SK-N-DZ (cell line): ENCODE measurements at places on chromosomes 2 and 18.

- DNase-seq: no peak
Measured at GRCh38 chr2:126715111-126715510, 59.2 kb downstream of the GYPC start.

GRCh38 chr2:131122496-131122895 is 17.4 kb downstream of the PLEKHB2 start:
- DNase-seq: no peak

GRCh38 chr2:233242231-233242927 is 9.1 kb upstream of the ATG16L1 start:
- DNase-seq: no peak

DNA sequence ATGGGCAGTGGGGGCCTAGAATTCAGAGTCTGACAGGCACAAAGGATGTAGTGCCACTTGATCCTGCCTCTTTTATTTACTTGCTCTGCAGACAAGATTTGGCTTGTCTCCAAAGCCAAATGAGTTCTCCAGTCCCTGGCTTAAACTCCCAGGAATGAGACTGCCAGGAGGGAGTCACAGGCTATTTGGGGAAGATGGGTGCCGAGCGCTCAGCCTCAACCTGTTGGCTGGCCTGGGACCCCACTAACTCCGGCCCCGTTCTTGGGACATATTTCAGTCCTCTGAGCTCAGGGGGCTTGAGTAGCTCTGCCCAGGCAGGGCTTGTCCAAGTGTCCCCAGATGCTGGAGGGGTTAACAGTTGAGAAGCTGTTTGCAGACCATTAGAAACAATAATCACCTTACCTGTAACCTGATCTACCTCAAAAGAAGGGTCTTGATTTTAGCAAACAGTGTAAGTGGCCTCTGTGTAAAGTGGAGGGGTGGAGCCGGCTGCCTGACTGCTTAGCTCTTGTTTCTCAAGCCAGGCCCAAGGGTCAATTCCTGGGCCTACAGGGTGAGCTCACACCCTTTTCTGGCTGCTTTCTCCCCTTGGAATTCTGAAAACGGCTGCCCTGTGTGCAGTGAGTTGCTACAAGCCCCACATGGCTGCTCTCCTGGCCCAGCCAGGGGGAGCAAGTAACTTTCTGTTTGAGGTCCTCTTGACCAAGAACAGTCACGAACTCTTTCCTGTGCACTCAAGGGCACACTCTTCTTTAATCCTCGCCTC is 27.1 kb upstream of the FZD5 start:
- peak; percentile 71 for DNase-seq

DNA sequence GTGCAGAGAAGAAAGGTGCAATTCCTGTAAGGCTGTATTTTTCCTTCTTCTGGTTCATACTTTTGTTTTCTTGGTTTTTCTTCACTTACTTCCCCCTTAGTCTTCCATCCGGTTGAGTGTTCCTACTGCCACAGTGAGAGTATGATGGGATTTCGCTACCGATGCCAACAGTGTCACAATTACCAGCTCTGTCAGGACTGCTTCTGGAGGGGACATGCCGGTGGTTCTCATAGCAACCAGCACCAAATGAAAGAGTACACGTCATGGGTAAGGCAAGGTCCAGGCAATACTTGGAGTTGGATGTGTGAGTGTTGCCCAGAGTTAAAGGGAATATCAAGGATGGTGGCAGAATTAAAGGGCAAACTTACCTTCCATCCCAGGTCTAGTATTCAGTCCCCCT is 108.0 kb downstream of the DTNA start:
- no peak for DNase-seq

GRCh38 chr2:124536591-124536990 is 511.5 kb downstream of the CNTNAP5 start:
- no peak for DNase-seq

DNA sequence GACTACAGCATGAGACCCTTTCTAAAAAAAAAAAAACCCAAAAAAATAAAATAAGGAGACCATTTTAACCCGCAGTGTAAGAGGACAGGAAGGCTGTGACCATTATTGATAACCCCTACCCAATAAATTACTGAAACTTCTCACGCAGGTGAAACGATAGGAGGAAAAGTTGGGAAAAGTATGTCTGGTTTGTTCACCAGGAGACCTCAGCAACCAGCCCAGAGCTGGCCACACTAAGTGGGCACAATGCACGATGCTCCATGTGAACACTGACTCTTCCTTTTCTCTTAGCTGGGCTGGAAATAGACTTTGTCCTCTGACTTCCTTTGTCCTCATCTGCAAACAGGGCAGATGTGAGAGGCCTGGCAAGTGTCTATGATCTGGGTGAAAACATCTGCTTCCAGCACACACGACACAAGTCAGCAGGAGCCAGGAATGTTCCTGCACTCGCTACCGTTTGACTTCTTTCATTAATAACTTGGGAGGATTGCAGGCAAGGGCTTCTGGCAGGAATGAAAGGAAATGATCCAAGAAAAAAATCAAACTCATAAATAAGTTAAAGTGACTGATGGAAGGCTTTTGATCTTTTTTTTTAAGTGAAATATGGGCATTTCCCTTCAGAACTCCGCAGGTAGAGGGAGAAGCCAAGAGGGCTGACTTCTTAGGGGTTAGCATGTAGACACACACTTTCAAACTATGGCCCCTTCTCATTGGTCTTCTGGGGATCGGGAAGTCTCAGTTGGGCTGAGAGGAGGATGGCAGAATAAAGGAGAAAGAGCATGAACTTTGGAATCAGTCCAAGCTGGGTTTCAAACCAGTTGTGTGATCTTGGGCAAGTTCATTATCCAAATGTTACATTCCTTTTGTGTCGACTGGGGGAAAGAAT is 137.4 kb upstream of the MYCN start:
- peak; percentile 95 for DNase-seq

GRCh38 chr18:75309564-75309963 is 99.0 kb downstream of the TSHZ1 start:
- DNase-seq: no peak

DNA sequence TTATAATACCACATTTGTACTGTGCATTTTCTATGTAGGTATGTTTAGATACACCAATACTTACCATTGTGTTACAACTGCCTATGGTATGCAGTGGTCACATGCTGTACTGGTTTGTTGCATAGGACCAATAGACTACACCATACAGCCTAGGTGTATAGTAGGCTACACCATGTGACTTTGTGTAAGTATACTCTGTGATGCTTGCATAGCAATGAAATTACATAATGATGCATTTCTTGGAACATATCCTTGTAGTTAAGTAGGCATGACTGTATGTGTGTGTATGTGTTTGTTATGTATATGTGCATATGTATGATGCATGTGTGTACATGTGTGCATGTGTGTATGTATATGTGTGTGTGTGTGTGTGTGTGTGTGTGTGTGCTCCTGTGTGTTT is 157.6 kb downstream of the TDRD15 start:
- no peak for DNase-seq

DNA sequence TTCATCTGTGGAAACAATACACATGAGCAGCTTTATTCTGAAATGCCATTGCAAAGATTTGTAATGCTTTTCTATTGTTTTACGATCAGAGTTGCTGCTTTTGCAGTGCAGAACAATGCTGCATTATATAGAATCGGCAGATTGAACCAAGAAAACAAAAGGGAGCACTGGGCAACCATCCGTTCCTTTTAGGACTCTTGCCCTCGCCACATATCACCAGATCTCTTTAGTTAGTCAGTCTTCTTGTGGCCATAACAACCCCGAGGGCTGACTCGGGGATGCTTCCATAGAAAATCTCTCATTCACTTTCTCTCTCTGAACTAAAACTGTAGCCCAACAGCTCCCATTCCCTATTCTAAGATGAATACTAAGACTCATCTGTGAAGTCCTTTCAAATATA is 340.4 kb downstream of the NRXN1 start:
- DNase-seq: no peak

- no peak for DNase-seq
Measured at GRCh38 chr2:37568565-37568964, 102.9 kb downstream of the CDC42EP3 start.

DNA sequence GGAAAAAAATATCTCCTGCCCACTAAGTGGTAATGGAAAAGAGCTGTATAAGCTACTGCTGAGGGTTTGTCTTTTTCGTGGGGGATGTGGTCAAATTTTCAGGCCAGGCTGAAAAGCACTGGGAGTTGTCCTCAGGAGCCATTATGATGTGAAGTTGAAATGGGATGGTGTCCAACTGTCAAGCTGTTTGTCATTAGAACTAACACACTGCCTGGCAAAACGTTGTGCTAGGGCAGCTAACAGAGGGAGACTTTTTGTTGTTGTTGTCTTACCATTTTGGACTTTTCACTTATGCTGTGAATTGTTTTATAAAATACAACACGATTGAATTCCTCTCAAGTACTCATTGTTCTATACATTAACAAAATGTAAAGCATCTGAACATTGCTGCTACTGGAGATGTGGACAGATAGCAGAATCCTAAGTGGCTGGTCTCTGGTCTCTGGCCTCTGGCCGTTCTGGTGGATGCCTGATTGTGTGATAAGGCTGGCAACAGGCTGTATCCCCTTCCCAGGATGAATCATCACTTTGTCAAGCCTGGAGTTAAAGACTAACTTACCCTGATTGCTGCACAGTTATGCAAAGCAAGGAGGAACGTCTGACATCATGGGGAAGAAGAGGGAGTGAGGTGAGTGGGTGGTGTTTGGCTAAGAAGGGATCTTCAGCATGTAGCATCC is 2.3 kb downstream of the MYO1B start:
- DNase-seq: peak; percentile 85

GRCh38 chr2:72974436-72974754 is 57.1 kb downstream of the EMX1 start:
- no peak for DNase-seq

- peak; percentile 30 for DNase-seq
Measured at GRCh38 chr2:44802777-44803424, 138.6 kb upstream of the SIX3 start.

- peak; percentile 76 for DNase-seq
Measured at GRCh38 chr2:9110346-9110884, 96.2 kb upstream of the ASAP2 start.

GRCh38 chr2:135756692-135757091 is 15.0 kb downstream of the UBXN4 start:
- no peak for DNase-seq

GRCh38 chr2:223601932-223602666 is at the start of gene SCG2:
Gene SCG2, minus strand, starts transcription at chr2:223602361. Its CDS starts 3,079 bp downstream, at chr2:223599282.
- peak; percentile 84 for DNase-seq

GRCh38 chr18:22018366-22018765 is 151.0 kb upstream of the GATA6 start:
- no peak for DNase-seq

DNA sequence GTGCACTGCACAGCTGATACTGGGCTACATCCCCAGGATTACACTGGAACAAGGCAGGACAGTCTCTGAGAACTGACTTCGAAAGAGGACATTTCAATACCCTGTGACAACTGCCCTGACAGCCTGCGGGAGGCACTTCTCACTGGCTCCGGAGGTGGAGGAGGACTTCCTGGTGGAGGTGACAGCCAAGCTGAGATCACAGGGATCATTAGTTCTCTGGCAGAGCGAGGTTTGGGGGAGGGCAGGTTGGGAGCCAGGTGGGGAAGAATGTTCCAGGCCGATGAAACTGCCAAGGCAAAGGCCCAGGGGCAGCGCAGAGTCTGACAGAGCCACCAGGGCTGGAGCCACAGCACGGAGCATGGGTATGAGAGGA is 28.0 kb upstream of the NPAS2 start:
- DNase-seq: no peak

DNA sequence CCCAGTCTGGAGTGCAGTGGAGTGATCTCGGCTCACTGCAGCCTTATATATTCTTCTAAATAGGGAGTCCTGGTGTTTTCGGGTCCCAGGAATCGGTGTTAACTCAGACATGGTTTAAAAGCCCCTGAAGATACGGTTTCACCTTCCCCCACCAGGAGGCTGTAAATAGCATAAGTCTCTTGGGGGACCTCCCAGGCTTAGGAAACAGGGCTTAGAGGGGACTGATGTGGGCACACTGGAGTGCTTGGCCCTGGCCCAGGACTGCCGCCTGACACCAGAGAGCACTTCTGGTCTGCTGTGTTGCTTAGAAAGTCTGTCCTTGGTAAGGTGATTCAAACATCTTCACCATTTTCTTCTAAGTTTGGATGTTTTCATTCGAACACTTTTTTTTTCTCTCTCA is 39.7 kb upstream of the MAP4K4 start:
- DNase-seq: no peak

DNA sequence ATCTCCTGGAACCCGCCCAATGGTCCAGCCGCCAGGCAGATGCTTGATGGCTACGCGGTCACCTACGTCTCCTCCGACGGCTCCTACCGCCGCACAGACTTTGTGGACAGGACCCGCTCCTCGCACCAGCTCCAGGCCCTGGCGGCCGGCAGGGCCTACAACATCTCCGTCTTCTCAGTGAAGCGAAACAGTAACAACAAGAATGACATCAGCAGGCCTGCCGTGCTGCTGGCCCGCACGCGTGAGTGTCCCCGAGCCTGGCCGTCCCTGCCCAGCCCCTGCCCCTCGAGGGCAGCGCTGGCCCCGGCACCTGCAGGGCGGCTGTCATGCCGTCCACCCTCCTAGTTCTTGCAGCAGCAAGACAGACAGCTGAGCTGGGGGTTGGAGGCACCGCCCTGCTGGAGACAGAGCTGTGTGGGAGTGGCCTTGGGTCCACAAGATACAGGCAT is 36.7 kb downstream of the MTERF4 start:
- DNase-seq: no peak

DNA sequence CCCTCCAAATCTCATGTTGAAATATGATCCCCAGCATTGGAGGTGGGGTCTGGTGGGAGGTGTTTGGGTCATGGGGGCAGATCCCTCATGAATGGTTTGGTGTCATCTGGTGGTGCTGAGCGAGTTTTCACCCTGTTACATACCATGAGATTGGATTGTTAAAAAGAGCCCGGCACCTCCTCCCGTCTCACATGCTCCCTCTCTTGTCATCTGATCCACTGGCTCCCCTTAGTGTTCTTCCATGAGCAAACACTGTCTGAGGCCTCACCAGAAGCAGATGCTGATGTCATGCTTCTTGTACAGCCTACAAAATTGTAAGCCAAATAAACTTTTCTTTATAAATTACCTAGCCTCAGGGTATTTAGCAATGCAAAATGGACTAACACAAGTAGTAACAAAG is 405.0 kb upstream of the SLC39A10 start:
- DNase-seq: no peak

DNA sequence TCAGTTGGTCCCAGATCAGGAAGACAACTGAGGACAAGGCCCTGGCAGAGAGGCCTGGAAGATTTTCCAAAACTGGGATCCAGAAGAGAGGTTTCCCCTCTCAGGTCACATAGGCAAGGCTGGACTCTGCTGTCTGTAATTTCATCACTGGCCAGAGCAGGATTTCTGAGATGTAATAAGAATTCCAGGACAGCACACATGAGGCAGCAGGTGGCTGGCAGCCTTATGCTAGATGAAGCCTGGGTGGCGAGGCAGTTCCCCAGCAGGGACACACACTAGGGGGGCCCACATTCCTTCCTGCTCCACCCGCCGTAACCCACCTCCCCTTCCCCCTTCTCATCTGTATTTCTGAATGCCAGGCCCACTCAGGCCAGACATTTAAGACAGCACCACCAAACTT is 98.6 kb downstream of the HNRNPLL start:
- DNase-seq: no peak

GRCh38 chr2:75379476-75380210 is 180.3 kb upstream of the TACR1 start:
- DNase-seq: no peak
